ENCODE measurements at places on chromosomes 1 and 21.

- DNase-seq = no peak
Observed at GRCh38 chr1:8590721-8591351, 226.6 kb downstream of the RERE start.

GRCh38 chr1:168623831-168624230 lies 47.4 kb downstream of the XCL1 start:
- DNase-seq = no peak

- no peak for DNase-seq
Observed at GRCh38 chr1:198845851-198846250, 207.0 kb downstream of the PTPRC start.

GRCh38 chr1:23936481-23937176 lies 23.0 kb upstream of the PNRC2 start:
- no peak for DNase-seq

DNA sequence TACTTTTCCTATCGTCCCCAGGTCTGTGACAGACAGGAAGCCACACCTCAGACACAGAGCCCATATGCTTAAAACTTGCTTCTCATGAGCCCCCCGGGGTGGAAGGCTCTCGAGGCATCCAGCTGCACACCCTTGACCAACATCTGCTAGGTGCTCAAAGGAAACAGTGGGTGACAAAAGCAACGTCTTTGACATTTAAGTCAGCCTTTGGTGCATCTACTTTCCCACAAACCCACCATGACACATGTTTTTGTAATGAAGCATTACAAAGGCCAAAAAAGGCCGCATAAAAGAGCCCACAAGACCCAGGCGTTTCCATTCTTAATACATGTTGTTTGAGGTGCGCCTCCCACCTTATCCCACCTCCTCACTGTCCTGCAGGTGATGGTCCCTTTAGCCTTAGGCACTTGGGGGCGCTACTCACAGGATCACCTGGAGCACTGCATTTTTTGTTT lies 11.8 kb upstream of the FASLG start:
- DNase-seq = no peak

GRCh38 chr1:10339036-10339567 lies 59.8 kb upstream of the PGD start:
- no peak for DNase-seq

GRCh38 chr1:56359056-56359455 lies 220.3 kb downstream of the PLPP3 start:
- DNase-seq = no peak

DNA sequence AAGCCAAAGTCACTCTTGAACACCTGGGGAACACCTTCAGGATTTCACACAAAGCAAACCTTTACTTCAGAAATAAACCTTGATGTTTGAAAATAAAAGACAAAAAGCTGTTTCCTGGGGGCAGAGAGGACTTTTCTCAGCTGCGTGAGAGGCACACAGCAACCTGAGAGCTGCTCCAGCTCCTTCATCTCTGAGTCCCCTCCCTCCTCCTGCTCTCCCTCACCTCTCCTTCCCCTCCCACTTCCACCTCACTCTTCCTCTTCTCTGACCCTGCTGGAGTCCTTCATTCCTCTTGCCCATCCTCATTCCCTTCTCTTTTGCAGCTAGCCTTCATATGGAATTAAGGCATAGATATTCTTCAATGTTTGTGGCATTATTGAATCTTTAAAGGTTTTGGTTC lies 208.4 kb downstream of the OMA1 start:
- DNase-seq = no peak

- DNase-seq = no peak
Observed at GRCh38 chr21:41137401-41137800, 30.6 kb upstream of the BACE2 start.

- no peak for DNase-seq
Observed at GRCh38 chr1:52168373-52169080, 26.6 kb downstream of the ZFYVE9 start.

DNA sequence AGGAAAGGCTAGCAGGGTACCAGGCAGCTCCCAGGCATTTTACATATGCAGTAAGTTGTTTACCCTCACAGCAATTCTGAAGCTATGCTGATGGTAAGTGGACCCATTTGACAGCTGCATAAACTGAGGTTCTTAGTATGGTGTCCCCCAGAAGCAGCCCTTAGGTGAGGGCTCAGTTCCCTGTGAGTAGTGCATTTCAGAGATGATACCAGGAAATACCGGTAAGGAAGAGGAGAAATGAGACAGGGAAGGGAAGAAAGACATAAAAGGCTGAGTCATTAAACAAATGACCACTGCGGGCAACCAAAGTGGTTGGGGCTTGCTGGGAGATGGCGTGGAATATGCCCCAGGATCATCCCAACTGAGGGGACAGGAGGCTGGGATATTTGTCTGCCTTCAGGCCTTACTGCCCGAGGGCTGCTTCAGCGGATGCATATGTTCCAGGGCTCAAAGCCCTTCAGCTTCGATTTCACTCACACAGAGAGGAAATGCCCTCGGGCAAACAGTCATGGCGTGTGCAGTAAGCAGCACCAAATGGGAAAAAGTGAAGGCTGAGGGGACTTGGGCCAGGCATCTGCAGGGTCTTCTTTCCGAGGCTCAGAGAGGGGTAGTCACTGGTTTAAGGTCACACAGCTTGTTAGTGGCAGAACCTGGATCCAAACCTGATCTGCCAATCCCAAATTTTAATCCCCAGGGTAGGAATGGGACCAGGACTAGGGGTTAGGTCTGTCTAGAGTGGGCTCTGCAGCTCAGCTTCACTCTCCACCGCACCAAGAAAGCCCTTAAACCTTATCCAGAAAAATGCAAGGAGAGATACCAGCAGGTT lies 133.7 kb upstream of the RUNX3 start:
- no peak for DNase-seq

- DNase-seq = no peak
Observed at GRCh38 chr1:4172644-4173599, 272.9 kb upstream of the C1orf174 start.

- DNase-seq = no peak
Observed at GRCh38 chr1:59814901-59815825, at the start of gene HOOK1. TSS of gene HOOK1 (plus strand) at chr1:59814949. CDS start at chr1:59815118, 169 bp downstream.

GRCh38 chr21:44726826-44727225 lies 15.5 kb upstream of the TSPEAR start:
- no peak for DNase-seq

GRCh38 chr1:48031676-48032075 lies 34.5 kb upstream of the TRABD2B start:
- no peak for DNase-seq

DNA sequence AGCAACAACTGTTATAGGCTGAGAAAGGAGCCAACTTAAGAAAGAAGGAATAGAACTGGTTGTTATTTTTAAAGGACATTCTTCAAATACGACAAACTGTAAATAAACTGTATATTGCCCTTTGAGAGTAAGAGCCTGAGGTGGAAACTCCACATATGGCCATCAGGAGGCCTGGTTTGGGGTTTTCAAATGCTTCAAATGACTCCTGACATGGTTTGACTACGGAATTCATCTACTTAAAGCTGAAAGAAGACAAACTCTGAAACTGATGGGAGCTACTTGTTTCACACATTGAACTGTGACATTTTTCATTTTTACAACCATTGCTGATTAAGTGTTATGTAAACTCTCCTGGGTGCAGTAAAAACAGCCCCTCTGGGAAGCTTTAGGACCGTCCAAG lies 59.8 kb downstream of the NGF start:
- DNase-seq = no peak

DNA sequence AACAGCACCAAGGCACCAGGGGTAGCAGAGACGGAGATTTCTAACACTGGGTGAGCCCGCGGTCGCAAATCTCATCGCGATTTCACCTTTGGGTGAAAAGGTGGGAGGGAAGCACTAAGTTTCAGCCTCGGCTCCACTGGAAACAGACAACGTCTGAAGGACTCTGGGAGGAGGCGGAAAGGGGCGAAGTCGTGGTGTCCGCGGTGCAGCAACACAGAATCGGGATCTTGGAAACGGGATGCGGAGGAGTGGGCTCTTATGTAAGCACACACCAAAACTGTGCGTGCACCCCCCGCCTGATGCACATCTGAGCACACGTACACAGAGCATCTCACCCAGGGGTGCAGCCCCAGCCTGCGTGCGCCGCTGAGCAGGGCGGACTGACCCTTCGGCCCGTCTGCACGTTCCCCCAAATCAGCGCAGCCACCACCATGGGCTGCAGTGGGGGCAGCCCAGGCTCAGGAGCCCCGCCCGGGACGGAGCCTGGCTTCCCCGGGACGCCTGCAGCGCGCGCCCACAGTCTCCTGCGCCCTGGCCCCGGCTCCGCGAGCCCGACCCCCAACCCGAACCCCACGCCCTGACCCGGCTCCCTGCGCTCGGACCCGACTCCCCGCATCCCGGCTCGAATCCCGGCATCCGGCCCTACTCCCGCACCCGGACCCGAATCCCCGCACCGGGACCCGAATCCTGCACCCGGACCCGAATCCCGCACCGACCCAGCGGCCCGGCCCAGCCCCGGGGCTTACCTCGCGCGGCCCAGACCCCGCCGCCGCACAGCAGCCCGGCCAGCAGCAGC lies 670 bp downstream of the CLSTN1 start:
- no peak for DNase-seq

DNA sequence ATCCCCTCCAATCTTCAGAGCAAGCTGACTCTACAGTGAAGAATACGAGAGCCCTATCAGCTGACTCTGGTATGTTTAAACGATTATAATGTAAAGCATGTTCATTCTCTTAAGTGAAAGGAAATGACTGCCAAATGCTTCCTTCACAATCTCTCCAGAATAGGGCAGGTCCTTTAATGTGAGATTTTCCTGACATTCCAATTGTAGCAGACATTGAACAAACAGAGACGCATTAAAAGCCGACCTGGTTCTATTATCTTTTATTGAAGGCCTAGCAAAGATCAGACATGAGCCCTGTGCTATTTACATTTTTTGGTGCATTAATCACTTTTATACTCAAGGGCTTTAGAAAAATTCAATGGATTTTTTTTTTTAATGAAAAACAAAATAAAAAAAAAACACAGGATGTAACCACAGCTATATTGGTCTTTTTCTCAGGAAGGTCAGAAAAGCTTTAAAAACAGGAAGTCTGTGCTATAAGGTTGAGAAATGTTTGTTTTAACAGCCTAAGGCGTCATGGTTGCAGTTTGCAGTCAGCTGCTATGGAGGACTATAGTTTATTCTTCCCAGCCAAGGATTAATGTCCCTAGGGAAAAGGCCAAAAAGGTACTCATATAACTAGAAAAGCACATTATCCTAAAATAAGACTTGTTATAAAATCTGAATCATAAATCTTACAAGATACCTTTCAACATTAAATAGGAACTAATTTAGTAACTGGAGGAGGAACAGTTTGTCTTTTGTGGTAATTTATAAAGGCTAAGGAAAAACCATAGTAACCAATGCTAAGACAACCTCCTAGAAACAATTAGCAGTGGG lies 104.8 kb downstream of the RERE start:
- peak; percentile 82 for DNase-seq

GRCh38 chr1:163055531-163055930 lies 13.6 kb upstream of the RGS4 start:
- no peak for DNase-seq

DNA sequence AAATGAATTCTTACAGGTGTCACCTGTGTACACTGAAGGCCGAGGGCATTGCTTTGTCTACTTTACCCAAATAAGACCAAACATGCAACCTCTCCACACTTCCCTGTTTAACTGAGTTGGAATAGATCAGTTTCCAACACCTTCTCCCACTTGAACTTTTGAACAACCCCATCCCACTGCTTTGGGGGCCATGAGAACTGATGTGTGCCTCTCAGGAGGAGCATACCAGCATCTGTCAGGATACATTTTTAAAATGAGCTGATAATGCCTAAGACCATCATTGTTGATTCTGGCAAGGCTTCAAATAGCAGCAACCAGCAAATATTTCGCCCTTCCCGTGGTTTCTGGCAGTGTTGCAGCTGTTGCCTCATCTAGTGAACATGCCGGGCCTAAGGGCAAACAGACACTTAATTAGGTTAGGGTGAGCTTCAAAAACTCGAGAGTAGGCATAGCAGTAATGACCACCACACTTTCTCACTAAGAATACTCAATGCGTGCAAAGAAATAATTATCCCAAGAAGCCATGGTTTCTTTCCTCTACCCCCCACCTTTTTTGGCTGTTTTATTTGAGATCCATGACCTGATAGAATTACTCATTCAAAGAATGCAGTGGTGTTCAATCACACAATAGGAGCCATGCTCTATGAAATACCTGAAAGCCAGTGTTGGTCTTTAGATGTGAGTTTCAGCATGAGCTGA lies 63.7 kb downstream of the MAP10 start:
- DNase-seq = peak; percentile 97

- no peak for DNase-seq
Observed at GRCh38 chr21:45109831-45110492, 35.6 kb downstream of the ADARB1 start.

DNA sequence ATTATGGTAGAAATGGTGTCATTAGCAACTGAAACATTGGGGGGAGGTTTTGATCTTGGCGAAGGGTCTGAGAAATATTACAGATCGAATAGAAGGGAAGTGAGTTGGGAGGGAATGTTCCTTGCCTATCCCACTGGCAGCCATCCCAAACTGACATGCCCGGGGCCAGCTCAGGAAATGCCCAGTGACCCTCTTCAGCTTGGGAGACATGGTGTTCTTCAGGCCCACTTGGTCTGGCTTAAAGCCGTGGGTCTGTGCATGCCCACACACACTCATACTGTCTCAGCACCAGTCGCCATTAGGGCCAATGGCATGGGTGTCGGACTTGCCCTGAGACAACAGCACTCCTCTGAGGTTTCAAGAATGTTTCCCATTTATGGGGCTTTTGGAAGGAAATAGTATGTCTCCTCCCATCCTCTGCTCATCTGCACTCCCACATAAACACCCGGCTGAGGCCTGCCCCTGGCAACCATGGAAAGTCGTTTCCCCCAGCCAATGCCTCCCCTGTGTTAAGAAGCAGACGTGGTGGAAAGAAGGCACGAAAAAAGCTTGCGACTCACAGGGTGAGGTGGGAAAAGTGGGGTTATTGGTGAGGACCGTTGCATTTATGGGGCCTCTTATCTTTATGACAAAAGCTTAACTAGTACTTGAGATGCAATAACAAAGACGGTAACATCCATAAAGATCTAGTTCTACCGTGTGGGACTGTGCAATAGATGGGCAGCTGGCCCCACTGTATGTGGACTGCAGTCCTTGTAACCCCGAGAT lies 2.0 kb downstream of the RNF186 start:
- DNase-seq = no peak

DNA sequence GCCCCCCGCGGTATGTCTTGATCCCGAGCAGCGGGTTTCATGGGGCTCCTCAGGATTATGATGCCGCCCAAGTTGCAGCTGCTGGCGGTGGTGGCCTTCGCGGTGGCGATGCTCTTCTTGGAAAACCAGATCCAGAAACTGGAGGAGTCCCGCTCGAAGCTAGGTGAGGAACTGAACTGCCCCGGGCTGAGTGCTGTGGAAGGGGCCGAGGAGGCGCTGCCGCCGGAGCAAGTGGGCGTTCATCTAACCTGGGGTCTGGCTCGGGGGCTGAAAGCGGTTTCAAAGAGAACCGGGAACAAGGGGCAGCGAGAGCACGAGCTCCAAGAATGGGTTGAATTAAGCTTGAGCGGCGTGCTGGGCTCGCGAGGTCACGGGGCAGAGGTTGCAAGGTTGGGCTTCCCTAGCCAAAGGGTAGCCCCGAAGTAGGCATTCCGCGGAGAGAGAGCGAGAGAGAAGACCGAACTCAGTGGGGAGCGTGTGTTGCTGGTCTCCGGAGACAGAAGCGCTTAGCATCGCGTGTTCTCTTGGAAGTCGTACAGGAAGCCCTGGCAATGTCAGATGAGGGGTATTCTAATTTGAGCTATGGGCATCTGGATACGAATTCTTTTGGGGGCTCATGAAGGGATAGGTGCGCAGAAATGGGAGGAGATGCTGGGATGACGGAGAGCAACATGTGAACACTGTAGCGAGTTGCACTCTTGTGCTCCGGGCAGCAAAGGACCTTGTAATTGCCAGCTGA lies 732 bp downstream of the HS2ST1 start:
- peak; percentile 28 for DNase-seq

- no peak for DNase-seq
Observed at GRCh38 chr1:203133970-203134725, 6.6 kb downstream of the ADORA1 start.

All from GM04503 (cell line).